ENCODE measurements at places on chromosomes 5 and 9.
A peak's percentile ranks its signal among the peaks of the same experiment; 100 is the strongest.

GRCh38 chr5:120624021-120624563, 160.0 kb downstream of the PRR16 start:
- DNase-seq, result no peak

DNA sequence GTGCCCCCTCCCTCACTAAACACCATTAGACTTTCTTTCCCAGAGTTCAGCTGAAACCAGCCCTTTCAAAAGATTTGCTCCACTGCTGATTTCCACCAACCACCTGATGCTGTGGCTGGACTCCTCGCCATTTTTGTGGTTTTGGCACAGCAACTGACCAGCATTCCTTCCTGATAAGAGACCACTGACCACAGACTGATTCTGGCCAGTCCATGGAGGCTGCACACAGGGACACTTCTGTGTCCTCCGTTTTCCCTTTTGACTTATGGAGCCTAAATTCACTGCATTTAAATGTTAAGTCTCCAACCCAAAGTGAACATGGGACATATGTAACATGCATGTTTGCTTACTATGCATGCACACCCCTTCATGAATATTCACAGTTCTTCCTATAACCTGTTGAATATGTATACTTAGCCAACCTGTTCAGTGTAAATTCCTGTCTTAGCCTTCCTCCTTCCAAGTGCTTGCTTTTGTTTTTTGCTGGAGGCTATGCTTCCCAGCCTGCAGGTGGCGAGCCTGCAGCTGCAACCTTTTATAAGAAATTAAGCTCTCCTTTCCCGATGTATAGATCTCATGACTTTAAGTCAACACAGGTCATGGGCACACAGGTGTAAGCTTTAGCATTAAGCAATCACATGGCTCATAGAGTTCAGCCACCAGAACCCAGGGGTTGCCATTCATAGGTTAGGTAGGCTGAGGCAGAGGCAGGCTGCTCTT, 78.7 kb downstream of the ACTL7B start:
- no peak for DNase-seq

GRCh38 chr5:143245929-143246561, 157.4 kb downstream of the NR3C1 start:
- DNase-seq, result no peak

- DNase-seq, result peak; percentile 22
Observed at GRCh38 chr5:96483878-96484277, 50.8 kb upstream of the PCSK1 start.

- DNase-seq, result no peak
Observed at GRCh38 chr9:109894921-109895758, 115.1 kb downstream of the PALM2AKAP2 start.

GRCh38 chr5:178774866-178775539, 44.5 kb upstream of the ZNF354A start:
- no peak for DNase-seq

DNA sequence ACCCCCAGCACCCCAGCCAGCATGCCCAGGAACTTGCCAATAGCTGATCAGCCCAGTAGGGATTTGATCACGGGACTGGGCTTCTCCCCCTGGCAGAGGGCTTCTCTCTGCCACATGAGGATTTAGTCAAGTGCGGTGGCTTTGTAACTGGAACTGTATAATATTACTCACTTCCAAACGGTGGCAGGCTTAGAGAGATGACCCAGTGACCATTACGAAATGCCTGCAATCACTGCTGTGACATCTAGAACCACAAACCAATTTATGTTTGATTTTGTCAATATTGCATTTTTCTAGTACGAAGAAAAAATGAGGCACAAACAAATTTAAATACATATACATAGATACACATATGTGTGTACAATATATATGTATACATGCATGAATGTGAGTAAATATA, 192.1 kb downstream of the ERCC6L2 start:
- DNase-seq, result no peak

GRCh38 chr9:99398241-99398640, 176.2 kb downstream of the SEC61B start:
- DNase-seq, result no peak

- no peak for DNase-seq
Observed at GRCh38 chr5:109506556-109506955, 96.8 kb upstream of the PJA2 start.

GRCh38 chr9:85228111-85228855, 513.5 kb downstream of the AGTPBP1 start:
- no peak for DNase-seq

DNA sequence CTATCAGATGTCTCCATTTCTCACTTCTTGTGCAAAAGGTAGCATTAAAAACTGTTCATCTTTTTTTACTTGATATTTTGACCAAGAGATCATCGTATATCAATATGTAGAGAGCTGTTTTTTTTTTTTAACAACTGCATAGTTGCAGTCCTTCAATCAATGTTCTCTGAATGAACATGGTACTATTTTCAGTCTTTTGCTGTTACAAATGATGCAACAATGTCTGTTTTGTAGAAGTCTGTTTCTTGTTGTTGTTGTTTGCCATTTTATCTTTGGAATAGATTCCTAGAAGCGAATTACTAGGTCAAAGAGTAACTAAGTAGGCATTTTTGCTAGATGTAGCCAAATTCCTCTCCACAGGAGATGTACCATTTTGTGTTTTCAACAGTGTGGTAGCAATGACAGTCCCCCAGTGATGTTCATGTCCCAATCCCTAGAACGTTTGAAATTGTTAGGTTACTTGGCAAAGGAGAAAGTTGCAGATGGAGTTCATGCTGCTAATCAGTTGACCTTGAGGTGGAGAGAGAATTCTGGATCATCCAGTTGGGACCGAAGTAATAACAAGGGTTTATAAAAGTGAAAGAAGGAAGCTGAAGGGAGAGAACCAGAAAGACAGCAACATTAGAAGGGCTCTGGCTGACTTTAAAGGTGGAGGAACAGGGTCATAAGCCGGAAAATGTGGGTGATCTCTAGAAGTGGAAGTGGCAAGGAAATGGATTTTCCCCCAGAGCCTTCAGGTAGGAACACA, 6.3 kb downstream of the MTREX start:
- no peak for DNase-seq

- DNase-seq, result no peak
Observed at GRCh38 chr5:42923710-42924109, 112.0 kb upstream of the SELENOP start.

- DNase-seq, result no peak
Observed at GRCh38 chr9:136252846-136253245, 7.2 kb upstream of the QSOX2 start.

- DNase-seq, result no peak
Observed at GRCh38 chr5:163456029-163456589, 3.8 kb downstream of the NUDCD2 start.

GRCh38 chr5:160082614-160083500, 36.4 kb downstream of the PWWP2A start:
- no peak for DNase-seq

DNA sequence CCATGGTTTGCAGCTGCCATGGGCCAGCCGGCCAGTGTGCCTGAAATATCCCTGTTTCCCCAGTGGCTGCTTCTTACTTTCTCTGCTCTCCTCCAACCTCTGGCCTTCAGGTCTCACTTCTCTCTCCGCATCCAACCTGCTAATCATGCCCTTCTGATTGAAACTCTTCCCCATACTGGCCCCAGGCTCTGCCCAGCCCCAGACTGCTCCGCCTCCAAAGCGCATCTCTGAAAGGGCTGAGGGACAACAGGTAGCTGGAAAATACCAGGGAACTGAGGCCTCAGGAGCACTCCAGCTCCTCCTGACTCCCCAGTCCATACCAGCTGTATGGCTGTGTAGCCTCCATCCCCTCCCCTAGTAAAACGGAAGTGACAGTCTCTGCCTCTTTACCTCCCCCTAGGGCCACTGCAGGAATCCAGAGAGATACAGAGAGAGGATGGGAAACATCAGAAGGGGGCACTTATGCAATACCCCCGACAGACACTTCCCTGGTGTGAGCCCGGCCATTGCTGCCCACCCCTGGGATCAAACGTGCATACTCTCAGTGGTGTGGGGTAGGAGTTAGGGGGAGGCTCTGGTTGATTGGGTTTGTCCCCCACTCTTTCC, 34.2 kb downstream of the PAX5 start:
- no peak for DNase-seq

- DNase-seq, result no peak
Observed at GRCh38 chr9:35000535-35001284, 11.2 kb downstream of the DNAJB5 start.

DNA sequence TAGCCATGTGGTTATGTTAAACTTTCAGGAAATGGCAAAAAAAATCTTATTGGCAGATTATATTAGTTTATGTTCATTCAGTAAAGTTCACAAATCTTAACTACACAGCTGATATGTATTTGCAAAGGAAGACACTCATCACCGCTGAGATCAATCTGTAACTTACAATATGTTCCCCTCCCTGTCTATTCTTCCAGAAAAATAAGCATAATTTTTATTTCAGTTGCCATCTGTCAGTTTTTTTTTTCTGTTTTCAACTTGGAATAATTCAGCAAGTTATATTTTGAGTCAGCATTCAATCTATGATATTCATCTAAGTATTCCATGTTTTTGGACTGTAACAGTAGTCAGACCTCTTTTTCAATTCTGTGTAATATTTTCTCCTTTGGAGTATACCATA, 1019.9 kb upstream of the PTPRD start:
- no peak for DNase-seq

GRCh38 chr5:78758169-78758839, 109.7 kb upstream of the LHFPL2 start:
- no peak for DNase-seq

DNA sequence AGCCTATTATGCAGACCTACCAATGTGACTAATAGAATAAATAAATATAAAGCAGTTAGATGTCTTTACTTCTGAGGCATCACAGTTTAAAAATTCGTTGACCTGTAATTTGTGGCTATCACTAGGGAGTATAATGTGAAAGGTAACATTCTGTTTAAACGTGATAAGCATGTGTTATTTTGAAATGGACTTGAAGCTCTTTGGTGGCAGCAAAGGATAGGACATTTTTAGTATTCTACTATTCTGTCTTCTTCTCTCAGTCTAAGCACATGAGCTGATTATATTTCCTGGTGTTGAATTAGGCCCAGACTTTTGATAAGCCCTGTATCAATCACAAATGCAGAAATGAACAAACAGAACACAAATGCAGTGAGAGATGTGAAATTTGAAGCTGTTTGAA, 974.0 kb upstream of the CDH10 start:
- no peak for DNase-seq

- no peak for DNase-seq
Observed at GRCh38 chr9:2709645-2710101, 7.6 kb upstream of the KCNV2 start.
